ENCODE measurements at places on chromosomes 2 and 18. TPM values are rescaled to one million over a fixed set of nuclear protein-coding genes. Genes with fewer than 3 reads are reported as not detected.

INPP1 gene
- total RNA-seq = 8.7 TPM

DNA sequence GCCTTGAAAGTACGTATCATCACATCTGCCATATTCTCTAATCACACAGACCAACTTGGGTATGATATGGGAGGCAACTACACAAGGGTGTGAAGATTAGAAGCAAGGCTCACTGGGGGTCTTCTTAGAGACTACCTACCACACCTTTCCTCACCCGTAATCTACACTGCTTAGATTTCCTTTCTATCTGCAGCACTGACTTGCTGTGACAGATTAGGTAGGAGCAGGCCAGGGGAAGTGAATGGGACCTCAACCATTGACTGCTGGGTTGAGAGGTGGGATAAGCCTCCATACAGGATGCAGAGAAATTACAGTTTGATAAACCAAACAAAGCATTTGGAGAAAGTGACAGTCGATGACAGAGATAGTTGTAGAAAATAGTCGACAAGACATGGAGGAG, 119.0 kb upstream of the SERPINE2 start:
- H3K36me3 ChIP-seq = no peaks in the 10 kb centered on the region
- no peaks in the 10 kb centered on the region for H3K27me3 ChIP-seq
- H3K27ac ChIP-seq = no peak overlapping the region
- H3K4me3 ChIP-seq = no peak overlapping the region

DNA sequence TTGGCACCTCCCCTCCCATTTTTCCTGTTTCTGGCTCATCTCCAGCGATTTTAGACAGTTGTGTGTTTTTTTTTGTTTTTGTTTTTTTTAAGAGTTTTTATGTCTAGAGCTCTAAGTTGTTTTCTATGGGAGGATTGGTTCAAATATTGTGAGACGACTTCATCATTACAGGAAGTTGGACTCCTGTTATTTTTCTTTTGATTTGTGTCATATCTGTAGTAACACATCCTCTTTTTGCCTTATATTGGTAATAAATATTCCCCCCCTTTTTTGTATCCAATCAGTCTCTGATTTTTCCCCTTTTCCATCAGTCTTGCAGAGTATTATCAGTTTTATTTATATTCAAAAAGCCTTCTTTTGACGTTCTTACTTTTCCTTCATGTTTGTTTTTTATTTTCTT, 89.0 kb downstream of the KIAA1328 start:
- H3K36me3 ChIP-seq = peaks cover 6% of the 10 kb centered on the region
- H3K4me3 ChIP-seq = no peak overlapping the region
- no peak overlapping the region for H3K27ac ChIP-seq
- no peaks in the 10 kb centered on the region for H3K27me3 ChIP-seq

UPP2 gene
- total RNA-seq = not detected

GRCh38 chr2:234488913-234489451, 7.9 kb downstream of the ARL4C start:
- peak; percentile 68 for DNase-seq
- peaks cover 61% of the 10 kb centered on the region for H3K36me3 ChIP-seq
- peak overlapping the region; percentile 97 for H3K4me3 ChIP-seq

STON1 gene
- total RNA-seq = 2.4 TPM

- no peaks in the 10 kb centered on the region for H3K36me3 ChIP-seq
- H3K4me3 ChIP-seq = no peak overlapping the region
- H3K4me1 ChIP-seq = no peaks in the 10 kb centered on the region
- DNase-seq = no peak
- peaks cover 3% of the 10 kb centered on the region for H3K27me3 ChIP-seq
- H3K27ac ChIP-seq = no peak overlapping the region
Observed at GRCh38 chr2:235333076-235333475, 160.8 kb upstream of the AGAP1 start.

- H3K36me3 ChIP-seq = peaks cover 10% of the 10 kb centered on the region
- no peak overlapping the region for H3K4me3 ChIP-seq
Observed at GRCh38 chr2:101667823-101668222, 29.7 kb upstream of the MAP4K4 start.

DNA sequence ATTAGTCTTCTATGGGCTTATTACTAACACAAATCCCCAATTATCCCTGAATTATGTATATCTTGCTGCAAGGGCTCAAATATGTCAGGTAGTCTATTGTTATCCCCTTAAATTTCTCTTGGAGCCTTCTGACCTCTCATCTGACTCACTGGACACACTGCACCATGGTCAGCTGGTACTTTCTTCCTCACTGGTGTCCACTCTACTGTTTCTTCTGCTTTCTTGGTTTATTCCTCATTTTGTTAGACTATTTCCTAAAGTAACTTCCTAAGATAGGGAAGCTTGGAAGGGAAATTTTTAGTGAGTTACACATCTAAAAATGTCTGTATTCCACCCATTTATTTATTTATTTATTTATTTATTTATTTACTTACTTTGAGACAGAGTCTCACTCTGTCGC, 26.5 kb downstream of the WDR35 start:
- no peaks in the 10 kb centered on the region for H3K4me1 ChIP-seq
- H3K27me3 ChIP-seq = no peaks in the 10 kb centered on the region
- H3K27ac ChIP-seq = no peak overlapping the region
- H3K4me3 ChIP-seq = no peak overlapping the region
- H3K36me3 ChIP-seq = peaks cover 4% of the 10 kb centered on the region

DNA sequence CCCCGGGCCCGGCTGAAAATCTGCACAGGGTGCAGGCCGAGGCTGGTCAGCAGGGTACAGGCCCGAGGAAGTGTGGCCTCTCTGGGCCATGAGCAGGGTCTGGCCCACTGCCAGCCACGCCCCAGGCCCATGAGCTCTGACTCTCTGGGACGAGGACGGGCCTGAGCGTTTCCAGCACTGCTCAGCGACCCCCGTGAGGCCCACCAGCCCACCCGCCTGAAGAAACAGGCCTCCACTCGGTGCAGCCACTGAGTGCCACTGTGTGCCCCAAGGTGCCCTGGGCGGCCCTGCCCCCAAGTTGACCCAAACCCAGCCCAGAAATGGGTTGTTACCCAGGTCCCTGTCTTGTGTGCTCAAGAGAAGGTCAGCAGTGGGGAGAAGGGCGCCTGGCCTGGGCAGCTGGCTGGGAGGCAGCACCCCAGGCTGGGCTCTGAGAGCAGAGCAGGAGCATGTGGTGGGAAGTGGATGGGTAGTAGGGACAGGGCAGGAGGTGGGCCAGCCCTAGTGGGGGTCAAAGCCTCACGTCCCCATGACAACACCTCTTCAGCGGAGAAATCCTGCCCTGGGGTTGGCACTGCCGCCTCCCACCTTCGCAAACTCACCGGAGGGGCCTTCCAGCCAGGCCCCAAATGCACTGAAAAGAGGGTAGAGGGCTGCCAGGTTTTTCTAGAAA, 2.1 kb upstream of the SNED1 start:
- no peak overlapping the region for H3K27ac ChIP-seq
- H3K36me3 ChIP-seq = no peaks in the 10 kb centered on the region
- no peak for DNase-seq
- peaks cover 12% of the 10 kb centered on the region for H3K27me3 ChIP-seq

GRCh38 chr2:3005859-3006501, 371.6 kb downstream of the EIPR1 start:
- H3K36me3 ChIP-seq = no peaks in the 10 kb centered on the region
- DNase-seq = no peak
- H3K4me3 ChIP-seq = no peak overlapping the region
- peaks cover 5% of the 10 kb centered on the region for H3K27me3 ChIP-seq
- no peak overlapping the region for H3K27ac ChIP-seq

DNA sequence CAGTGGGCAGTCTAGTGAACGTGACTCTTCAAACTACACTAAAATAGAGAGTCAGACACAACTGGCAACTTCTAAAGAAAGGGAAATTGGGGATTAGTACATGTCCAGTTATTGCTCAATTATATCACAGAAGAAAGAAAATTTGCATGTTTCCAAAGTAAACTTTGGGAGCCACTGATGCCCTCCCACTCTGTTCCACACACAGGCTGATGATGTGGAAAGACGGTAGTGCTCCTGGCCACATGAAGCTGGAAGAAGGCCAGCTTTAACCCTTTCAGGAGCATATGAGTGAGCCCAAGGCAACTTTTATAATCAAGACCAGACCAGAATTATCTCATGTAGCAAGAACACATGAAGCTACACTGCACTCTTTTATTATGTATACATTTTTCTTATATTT, 141.0 kb downstream of the NR4A2 start:
- no peak overlapping the region for H3K27ac ChIP-seq
- H3K36me3 ChIP-seq = no peaks in the 10 kb centered on the region
- no peak overlapping the region for H3K4me3 ChIP-seq
- H3K27me3 ChIP-seq = no peaks in the 10 kb centered on the region
- H3K4me1 ChIP-seq = peaks cover 2% of the 10 kb centered on the region

- peaks cover 5% of the 10 kb centered on the region for H3K36me3 ChIP-seq
- DNase-seq = no peak
- peaks cover 3% of the 10 kb centered on the region for H3K4me1 ChIP-seq
- H3K4me3 ChIP-seq = no peak overlapping the region
- no peaks in the 10 kb centered on the region for H3K27me3 ChIP-seq
Observed at GRCh38 chr2:23703583-23704385, 223.1 kb downstream of the ATAD2B start.

GRCh38 chr2:119259296-119259860, 35.7 kb downstream of the STEAP3 start:
- no peaks in the 10 kb centered on the region for H3K27me3 ChIP-seq
- H3K36me3 ChIP-seq = no peaks in the 10 kb centered on the region
- H3K4me1 ChIP-seq = no peaks in the 10 kb centered on the region
- no peak for DNase-seq

DNA sequence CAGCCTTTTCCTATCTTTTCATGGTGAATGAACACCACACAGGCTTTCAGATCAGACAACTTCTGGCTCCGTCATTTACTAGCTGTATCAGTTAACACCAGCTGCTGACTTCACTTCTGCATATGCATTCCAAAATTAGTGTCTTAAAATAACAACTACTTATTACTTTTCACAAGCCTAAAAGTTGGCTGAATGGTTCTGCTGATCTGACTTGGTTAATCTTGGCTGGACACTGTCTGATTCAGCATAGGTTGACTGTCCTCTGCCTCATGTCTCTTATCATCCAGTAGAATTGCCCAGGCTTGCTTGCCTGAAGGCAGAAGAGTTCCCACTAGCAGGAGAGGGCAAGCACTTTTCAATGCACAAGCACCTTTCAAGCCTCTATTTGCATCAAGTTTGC, 72.7 kb downstream of the MARCHF4 start:
- H3K36me3 ChIP-seq = no peaks in the 10 kb centered on the region
- H3K4me1 ChIP-seq = peaks cover 6% of the 10 kb centered on the region
- DNase-seq = no peak
- no peak overlapping the region for H3K4me3 ChIP-seq

- no peak for DNase-seq
- H3K27ac ChIP-seq = no peak overlapping the region
- H3K27me3 ChIP-seq = peaks cover 2% of the 10 kb centered on the region
- no peaks in the 10 kb centered on the region for H3K36me3 ChIP-seq
- H3K4me3 ChIP-seq = no peak overlapping the region
Observed at GRCh38 chr2:109277406-109277805, 148.4 kb downstream of the SH3RF3 start.

GRCh38 chr2:46937471-46937901, 21.9 kb upstream of the MCFD2 start:
- H3K36me3 ChIP-seq = peaks cover 10% of the 10 kb centered on the region
- peaks cover 8% of the 10 kb centered on the region for H3K4me1 ChIP-seq
- no peak overlapping the region for H3K27ac ChIP-seq
- H3K4me3 ChIP-seq = no peak overlapping the region

LGALSL gene
- 0.19 TPM for total RNA-seq

GRCh38 chr2:16032282-16033031, 92.1 kb downstream of the MYCN start:
- no peaks in the 10 kb centered on the region for H3K4me1 ChIP-seq
- no peaks in the 10 kb centered on the region for H3K36me3 ChIP-seq
- DNase-seq = no peak
- H3K4me3 ChIP-seq = no peak overlapping the region
- no peaks in the 10 kb centered on the region for H3K27me3 ChIP-seq

YWHAQ gene
- 191 TPM for total RNA-seq
